ENCODE measurements at places on chromosomes 6 and 20.

DNA sequence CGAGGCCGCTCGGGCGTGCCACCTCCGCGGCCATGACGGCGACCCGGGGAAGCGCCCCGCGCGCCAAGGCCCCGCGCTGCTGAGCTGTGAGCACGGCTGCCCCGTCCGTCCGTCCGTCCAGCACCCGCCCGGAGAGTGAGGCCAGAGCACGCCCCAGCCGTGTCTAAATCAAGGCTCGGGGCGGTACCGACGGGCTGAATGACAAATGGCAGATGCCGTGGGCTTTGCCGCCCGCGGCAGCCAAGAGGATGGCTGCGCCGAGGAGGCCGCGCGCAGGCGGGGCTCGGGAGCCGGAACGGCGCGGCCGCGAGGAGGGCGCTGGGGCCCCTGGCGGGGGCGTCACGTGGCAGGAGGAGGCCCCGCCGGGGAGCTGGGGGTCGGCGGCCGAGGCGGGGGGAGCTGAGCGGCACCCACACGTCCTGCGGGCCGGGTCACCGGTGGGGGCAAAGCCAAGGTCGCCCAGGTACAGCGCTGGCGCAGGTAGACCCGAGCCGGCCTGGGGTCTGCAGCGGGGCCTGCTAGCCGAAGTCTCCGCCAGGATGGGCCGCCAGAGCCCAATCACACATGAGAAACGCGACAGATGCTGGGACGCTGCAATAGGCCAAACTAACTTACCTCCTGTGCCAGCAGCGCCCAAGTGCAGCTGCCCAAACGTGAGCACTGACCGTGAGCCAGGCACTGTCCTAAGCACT is at the start of gene PLAGL1:
PLAGL1 (minus strand) TSS at position 140 of the 692 bp plus-strand sequence. CDS start 60,123 bp downstream, outside the sequence.
- no peak for DNase-seq

GRCh38 chr6:33405386-33405940 is 5.4 kb upstream of the PHF1 start:
- no peak for DNase-seq

DNA sequence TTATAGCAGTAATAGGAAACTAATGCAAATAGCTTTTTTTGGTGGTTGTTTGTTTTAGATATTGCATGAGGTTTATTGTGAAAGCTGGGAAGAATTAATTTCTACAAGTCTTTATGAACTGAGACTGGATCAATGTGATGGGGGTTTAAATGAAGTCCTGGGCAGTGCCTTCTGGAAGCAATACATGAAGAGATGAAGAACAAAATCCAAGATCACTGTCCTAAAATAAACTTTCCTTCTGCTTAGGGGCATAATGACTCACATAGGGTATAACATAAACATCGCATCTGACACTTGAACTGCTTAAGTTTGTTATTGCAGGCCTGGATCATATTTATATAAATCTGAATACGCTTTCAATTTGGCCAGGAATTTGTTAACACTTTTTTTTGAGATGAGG is 20.9 kb upstream of the SHLD1 start:
- no peak for DNase-seq

DNA sequence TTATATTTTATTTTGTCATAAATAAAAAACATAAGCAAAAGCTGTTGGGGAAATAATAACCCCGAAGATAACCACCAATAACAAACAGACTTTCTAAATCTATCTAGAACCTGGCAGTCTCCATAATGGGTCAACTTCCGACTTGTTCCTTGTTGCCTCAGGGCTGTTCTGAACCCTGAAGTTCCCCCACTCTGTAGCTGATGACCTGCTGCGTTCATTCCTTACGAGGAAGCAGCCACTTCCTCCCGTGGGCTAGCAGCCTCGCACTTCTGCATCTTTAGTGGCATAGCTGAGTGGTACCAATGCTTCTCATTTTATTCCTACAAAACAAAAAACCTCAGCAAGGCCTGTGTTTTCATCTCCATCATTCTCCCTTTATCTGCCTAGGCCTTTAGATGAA is 103.0 kb downstream of the PLEKHG1 start:
- DNase-seq, result no peak

DNA sequence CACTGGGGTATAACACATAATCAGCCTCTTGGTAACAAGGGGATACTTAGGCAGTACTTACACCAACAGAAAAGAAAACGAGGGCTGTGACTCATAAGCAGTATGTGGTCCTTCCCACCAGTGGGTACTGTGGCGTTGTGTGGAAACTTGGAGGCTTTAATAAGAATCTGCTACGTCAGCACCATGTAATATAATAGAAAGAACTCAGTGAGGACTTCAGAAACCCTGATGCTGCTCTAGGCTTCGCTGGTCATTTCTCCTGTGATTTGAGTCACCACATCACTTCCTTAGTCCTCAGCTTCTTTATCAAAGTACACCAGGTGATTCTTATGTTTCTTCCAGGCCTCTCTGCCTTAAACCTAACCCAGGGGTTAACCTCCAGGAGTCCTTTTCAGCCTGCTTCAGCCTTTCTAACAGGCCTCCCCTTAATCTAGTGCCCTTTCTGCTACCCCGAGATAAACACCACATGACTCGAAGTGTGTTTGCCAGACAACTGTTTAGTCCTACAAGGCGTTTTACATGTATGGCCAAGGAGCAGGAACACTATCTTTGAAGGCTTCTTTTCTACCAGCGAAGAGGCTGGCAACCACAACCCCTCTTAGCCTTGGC is 68.5 kb downstream of the FYN start:
- peak; percentile 96 for DNase-seq

- no peak for DNase-seq
Observed at GRCh38 chr20:35063168-35063567, 29.4 kb downstream of the TRPC4AP start.

DNA sequence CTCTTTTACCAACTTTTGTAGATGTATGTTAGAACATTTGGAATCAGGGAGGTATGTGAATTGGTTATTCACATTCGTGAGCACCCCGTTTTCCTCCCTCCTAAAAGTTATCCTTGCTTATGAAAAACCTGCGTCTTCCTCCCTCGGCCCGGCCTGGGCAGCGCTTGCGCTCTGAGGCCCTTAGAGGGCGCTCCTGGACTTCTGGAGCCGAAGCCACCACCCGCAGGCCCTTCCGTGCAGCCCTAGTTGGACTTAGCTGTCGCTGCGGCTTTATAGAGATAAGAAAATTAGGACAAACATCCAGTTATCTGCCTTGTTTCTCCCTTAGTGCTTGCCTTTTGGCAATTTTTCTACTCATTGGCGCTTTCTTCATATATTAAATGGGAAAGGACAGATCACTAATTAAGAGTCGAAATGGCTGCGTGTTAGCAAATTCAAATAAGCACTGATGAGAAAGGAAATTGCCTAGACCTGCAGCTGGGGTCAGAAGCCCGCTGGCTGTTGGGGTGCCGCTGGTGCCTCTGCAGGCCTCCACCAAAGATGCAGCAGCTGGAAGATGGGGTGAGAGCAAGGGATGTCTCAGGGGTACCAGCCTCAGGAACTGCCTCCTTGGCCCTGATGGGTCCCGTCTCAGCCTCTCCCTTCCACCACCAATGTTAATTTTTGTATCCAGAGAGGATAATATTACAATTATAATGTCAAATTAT is 5.2 kb downstream of the FNDC1 start:
- DNase-seq, result peak; percentile 45

DNA sequence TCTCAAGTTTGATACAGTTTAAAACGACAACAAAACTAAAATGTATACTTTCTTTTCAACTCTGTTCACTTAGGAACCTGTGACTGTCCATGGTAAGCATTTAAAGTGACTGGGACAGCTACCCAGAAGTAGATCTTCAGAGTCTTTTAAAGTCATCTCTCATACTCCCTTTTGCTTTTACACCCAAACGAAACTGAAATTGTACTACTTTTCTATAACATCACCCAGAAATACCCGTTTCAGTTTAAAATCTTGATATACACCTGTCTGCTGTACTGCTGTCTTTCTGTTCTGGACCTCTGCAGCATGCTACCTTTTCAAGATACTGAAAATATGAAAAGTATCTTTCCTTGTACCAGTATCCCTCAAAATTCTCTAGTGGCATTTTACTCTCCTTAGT is 170.4 kb upstream of the THEMIS start:
- DNase-seq, result no peak

GRCh38 chr6:67210450-67210849 is 1424.6 kb upstream of the ADGRB3 start:
- DNase-seq, result peak; percentile 28

GRCh38 chr6:75748743-75749538 is at the start of gene MYO6:
TSS of gene MYO6 (plus strand) at chr6:75749239. CDS start at chr6:75817548, 68,309 bp downstream.
- no peak for DNase-seq

DNA sequence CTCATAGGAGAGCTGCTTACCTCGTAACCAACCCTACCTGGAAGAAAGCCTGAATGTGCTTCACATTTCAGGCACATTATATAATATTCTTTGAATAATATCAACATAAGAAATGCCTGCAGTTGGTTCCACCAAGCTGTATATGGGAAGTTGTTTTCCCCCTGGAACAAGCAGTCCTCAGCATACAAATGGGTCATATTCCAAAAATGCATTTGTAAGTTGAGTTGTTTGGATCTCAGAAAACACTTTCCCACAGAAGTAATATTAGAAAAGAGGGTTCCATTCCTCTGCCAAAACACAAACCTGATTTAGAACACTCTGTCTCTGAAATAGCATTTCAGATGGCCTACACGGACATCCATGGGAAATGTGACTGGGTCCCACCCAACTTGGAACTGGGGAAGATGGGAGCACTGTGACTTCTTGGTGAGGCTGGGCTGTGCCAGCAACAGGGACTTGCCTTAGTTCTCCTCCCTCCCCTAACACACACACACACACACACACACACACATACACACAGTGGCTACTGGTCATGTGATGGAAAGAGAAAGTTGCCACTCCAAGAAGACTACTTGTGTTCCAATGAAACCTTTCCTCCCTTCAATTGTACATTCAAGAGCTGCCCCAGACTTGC is 11.4 kb upstream of the RCAN2 start:
- no peak for DNase-seq

DNA sequence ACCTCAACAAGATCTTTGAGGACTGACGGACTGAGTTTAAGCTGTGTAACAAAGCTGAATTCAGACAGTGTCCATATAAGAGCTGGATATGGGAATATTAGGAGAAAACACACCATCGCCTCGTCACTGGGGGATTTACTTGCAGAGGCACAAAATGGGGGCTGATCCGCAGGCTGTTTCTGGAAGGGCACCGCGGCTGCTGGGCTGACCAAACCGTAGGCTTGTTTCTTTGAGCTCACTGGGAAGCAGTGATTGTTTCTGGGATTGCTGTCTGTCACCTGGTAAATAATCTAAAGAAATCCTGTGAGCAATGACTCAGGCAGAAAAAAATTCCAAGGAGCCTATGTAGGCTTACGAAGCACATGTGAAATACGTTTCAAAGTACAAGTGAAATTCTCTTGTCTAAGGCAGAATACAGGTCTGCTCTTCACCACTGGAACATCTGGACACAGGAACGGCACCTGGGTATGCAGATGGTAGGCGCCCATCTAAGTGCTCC is 63.9 kb upstream of the MPC1 start:
- no peak for DNase-seq

- DNase-seq, result no peak
Observed at GRCh38 chr20:8232332-8232731, 100.3 kb downstream of the PLCB1 start.

GRCh38 chr6:130676077-130676772 is 151.0 kb upstream of the SMLR1 start:
- DNase-seq, result no peak

DNA sequence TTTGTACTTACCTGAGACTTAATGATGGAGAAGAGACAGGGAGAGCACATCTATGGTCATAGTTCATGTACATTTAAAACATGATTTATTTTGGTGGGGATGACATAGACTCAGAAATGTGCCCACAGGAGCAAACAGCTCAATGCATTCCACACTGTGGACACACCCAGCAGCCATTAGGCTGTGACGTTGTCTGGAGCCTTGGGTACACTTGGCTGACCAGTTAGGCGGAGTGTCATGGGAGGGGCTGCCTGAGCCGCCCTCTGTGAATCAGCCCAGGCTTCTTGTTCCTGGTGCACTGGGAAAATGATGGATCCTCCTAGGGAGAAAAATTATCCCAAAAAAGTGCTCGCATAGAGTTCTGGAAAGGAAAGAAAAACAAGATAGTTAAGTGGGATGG is 231.0 kb upstream of the GMDS start:
- DNase-seq, result no peak

DNA sequence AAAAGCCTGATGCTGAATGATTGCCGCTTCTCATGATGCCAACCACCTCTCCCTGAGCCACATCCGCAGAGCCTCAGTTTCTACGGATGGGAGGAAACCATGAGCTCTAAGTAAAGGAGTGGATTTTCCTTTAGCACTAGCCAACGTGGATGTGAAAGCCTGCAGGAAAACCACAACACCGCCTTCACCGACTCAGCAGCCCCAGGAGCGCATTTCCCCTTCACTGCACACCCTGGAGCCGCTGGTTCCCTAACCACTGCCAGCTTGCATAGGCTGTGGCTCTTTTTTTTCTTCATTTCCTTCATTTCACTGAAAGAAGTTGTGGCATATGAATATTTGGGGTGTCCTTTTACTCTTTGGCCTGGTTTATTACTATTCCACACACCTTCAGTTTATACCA is 50.5 kb upstream of the SSTR4 start:
- no peak for DNase-seq

GRCh38 chr20:51796340-51796739 is 6.0 kb downstream of the SALL4 start:
- DNase-seq, result no peak

GRCh38 chr6:129191235-129191634 is 308.3 kb downstream of the LAMA2 start:
- DNase-seq, result no peak

GRCh38 chr6:52417675-52418111 is 2.4 kb upstream of the EFHC1 start:
- DNase-seq, result peak; percentile 66

GRCh38 chr6:105994591-105995390 is 91.3 kb upstream of the PRDM1 start:
- DNase-seq, result no peak

DNA sequence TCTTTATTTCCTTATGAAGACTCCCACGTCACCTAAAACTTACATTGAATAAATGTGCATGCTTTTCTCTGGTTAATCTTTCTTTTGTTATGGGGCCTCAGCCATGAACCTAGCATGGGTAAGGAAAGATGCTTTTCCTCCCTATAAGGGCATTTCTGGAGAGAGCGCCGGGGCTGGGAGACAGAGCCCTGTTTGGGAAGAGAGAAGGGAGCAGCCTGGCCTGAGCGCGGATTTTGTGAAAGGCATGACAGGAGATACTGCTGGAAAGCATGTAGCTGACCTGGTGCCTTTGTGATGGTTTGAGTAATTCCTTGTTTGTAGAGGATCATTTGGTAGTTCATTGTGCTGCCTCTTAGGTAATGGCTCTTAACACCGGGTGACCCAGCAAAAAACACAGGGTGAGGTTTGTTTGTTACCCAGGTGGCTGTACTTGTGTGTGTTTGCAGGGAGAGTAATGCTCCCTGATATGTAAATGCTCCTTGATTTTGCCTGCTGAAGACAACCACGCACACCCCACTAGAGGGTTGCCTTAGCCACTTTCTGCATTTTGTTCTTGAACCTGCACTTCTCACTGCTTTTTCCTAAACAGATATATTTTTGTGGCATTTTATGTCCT is 59.2 kb downstream of the ANKRD6 start:
- no peak for DNase-seq

GRCh38 chr6:35328108-35328723 is 14.1 kb upstream of the PPARD start:
- no peak for DNase-seq
